ENCODE measurements at places on chromosomes 2 and 18. TPM values are rescaled to one million over a fixed set of nuclear protein-coding genes. Genes with fewer than 3 reads are reported as not detected.
A peak's percentile ranks its signal among the peaks of the same experiment; 100 is the strongest.

GRCh38 chr2:156294945-156295580 lies 37.5 kb downstream of the NR4A2 start:
- H3K27me3 ChIP-seq = no peaks in the 10 kb centered on the region
- DNase-seq = no peak
- H3K4me1 ChIP-seq = peaks cover 3% of the 10 kb centered on the region
- H3K27ac ChIP-seq = no peak overlapping the region
- no peak overlapping the region for H3K4me3 ChIP-seq
- H3K36me3 ChIP-seq = no peaks in the 10 kb centered on the region

- H3K4me3 ChIP-seq = peak overlapping the region; percentile 63
- peaks cover 28% of the 10 kb centered on the region for H3K4me1 ChIP-seq
- DNase-seq = no peak
- no peak overlapping the region for H3K27ac ChIP-seq
- peaks cover 92% of the 10 kb centered on the region for H3K27me3 ChIP-seq
Measured at GRCh38 chr2:72144274-72144631, 3.4 kb downstream of the CYP26B1 start.

DNA sequence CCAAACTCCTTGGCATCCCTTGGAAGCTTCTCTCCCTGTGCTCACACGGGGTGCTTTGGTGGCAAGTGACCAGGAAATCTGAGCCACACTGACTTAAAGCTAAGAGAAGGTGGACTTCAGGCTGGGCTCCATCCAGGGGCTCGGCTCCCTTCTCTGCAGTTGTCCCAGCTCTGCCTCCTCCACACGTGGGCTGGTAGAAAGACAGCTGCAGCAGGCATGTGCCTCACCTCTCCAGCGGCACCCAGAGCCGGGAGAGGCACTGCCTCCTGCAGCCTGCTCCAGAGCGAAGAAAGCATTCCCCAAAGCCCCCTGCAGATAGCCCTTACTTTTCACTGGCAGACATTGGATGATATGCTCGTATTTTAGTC lies 11.3 kb downstream of the KCNF1 start:
- DNase-seq = no peak
- no peak overlapping the region for H3K4me3 ChIP-seq
- H3K27me3 ChIP-seq = peaks cover 21% of the 10 kb centered on the region
- H3K27ac ChIP-seq = no peak overlapping the region
- no peaks in the 10 kb centered on the region for H3K4me1 ChIP-seq

GRCh38 chr2:156505696-156506095 lies 69.5 kb downstream of the GPD2 start:
- H3K4me1 ChIP-seq = no peaks in the 10 kb centered on the region
- H3K27me3 ChIP-seq = no peaks in the 10 kb centered on the region
- no peak for DNase-seq
- H3K4me3 ChIP-seq = no peak overlapping the region
- no peak overlapping the region for H3K27ac ChIP-seq
- H3K36me3 ChIP-seq = no peaks in the 10 kb centered on the region

GRCh38 chr2:144415386-144415785 lies 104.5 kb downstream of the ZEB2 start:
- no peaks in the 10 kb centered on the region for H3K4me1 ChIP-seq
- no peaks in the 10 kb centered on the region for H3K36me3 ChIP-seq
- no peak overlapping the region for H3K27ac ChIP-seq
- H3K27me3 ChIP-seq = no peaks in the 10 kb centered on the region
- H3K4me3 ChIP-seq = no peak overlapping the region

REG3G gene
- not detected for total RNA-seq

LRRFIP1 gene
- total RNA-seq = 22.0 TPM

PROC gene
- 52.1 TPM for total RNA-seq

REG3A gene
- not detected for total RNA-seq

FAM237A gene
- total RNA-seq = not detected

IL36B gene
- not detected for total RNA-seq

- DNase-seq = peak; percentile 42
- no peaks in the 10 kb centered on the region for H3K36me3 ChIP-seq
- H3K4me1 ChIP-seq = no peaks in the 10 kb centered on the region
- H3K4me3 ChIP-seq = no peak within 1 kb of the TSS
- peaks cover 3% of the 10 kb centered on the region for H3K27me3 ChIP-seq
Measured at GRCh38 chr2:223601932-223602666, at the start of gene SCG2. TSS of gene SCG2 (minus strand) at chr2:223602361. CDS start at chr2:223599282, 3,079 bp downstream.

PTPRN gene
- not detected for total RNA-seq

DNA sequence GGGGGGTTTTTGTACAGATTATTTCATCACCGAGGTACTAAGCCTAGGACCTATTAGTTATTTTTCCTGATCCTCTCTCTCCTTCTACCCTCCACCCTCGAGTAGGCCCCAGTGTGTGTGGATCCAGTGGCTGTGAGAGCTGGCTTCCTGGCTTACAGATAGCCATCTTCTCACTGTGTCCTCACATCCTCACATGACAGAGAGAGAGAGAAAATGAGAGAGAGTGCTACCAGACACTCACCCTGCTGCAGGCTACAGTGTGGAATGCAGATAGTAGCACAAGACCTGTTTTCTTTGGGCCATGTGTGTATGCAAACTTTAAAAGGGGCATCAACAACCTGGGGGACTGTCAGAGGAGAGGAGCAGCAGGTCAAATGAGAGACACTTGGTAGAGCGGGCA lies 9.5 kb downstream of the KCNK3 start:
- H3K4me3 ChIP-seq = no peak overlapping the region
- no peak for DNase-seq
- peaks cover 3% of the 10 kb centered on the region for H3K27me3 ChIP-seq
- H3K36me3 ChIP-seq = no peaks in the 10 kb centered on the region
- no peak overlapping the region for H3K27ac ChIP-seq
- no peaks in the 10 kb centered on the region for H3K4me1 ChIP-seq

GRCh38 chr2:190838492-190838910 lies 42.1 kb upstream of the GLS start:
- no peak for DNase-seq
- no peaks in the 10 kb centered on the region for H3K36me3 ChIP-seq
- no peak overlapping the region for H3K4me3 ChIP-seq
- H3K4me1 ChIP-seq = peaks cover 23% of the 10 kb centered on the region
- H3K27ac ChIP-seq = no peak overlapping the region

DNA sequence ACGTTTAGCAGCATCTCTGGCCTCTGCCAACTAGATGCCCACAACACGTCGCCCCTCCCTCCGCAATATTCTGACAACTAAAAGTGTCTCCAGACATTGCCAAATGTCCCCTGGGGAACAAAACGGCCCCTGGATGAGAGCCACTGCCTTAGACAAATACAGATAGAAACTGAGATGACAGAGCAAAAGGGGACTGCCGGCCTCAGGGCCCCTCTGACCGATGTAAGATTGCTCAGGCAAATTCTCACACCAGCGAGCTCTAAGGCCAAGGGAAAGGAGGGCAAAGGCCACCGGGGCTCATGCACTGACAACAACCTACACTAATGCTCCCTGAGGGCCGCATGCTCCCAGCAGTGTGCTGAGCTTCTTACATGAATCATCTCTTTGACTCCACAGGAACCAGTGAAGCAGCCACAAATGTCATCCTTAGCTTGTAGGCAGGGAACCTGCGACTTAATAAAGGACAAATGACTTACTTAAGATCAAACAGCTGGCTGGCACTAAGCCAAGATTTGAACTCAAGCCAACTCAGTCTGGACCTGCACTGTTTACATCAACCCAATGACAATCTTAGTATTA lies 228.5 kb downstream of the TTC32 start:
- peaks cover 16% of the 10 kb centered on the region for H3K27me3 ChIP-seq
- H3K36me3 ChIP-seq = no peaks in the 10 kb centered on the region
- no peak overlapping the region for H3K27ac ChIP-seq

- H3K27ac ChIP-seq = no peak overlapping the region
- no peaks in the 10 kb centered on the region for H3K4me1 ChIP-seq
- H3K36me3 ChIP-seq = no peaks in the 10 kb centered on the region
- DNase-seq = no peak
- H3K27me3 ChIP-seq = no peaks in the 10 kb centered on the region
Measured at GRCh38 chr2:144156736-144157640, 362.9 kb downstream of the ZEB2 start.

GRCh38 chr18:28485210-28485801 lies 308.4 kb upstream of the CDH2 start:
- no peak overlapping the region for H3K27ac ChIP-seq
- no peaks in the 10 kb centered on the region for H3K27me3 ChIP-seq
- H3K4me3 ChIP-seq = no peak overlapping the region

- H3K4me1 ChIP-seq = peaks cover 10% of the 10 kb centered on the region
- no peak overlapping the region for H3K4me3 ChIP-seq
- no peaks in the 10 kb centered on the region for H3K27me3 ChIP-seq
- H3K27ac ChIP-seq = no peak overlapping the region
- DNase-seq = no peak
Measured at GRCh38 chr2:233449081-233449901, 95.0 kb downstream of the DGKD start.

UGT1A10 gene
- 0.10 TPM for total RNA-seq

DNA sequence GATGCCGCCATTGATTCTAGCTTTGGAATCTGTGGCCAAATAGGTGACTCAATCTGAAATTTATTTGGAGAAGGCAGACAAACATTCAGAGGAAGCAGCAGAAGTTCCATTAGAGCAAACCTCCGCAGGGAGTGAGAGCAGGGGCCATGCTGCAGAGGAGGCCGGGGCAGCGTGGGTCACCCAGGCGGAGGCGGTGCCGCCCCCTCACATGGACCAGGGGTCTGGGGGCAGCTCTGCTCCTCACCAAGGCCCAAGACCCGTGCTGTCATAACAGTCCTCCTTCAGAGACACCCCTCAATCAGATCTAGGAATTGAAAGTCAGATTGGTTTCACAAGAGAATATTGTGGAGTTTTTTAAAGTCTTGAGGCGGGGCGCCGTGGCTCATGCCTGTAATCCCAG lies 92.4 kb downstream of the GBX2 start:
- peaks cover 13% of the 10 kb centered on the region for H3K4me1 ChIP-seq
- H3K36me3 ChIP-seq = 0 out of 2 replicates have a peak, but pooled peaks cover 4% of the 10 kb centered on the region
- DNase-seq = peak; percentile 15
- no peak overlapping the region for H3K4me3 ChIP-seq

GRCh38 chr18:59612381-59612780 lies 84.8 kb downstream of the CCBE1 start:
- DNase-seq = no peak
- no peaks in the 10 kb centered on the region for H3K4me1 ChIP-seq
- H3K27me3 ChIP-seq = no peaks in the 10 kb centered on the region

- H3K4me3 ChIP-seq = no peak overlapping the region
- no peak overlapping the region for H3K27ac ChIP-seq
- H3K27me3 ChIP-seq = no peaks in the 10 kb centered on the region
- DNase-seq = no peak
Measured at GRCh38 chr2:57886161-57886786, 160.3 kb upstream of the VRK2 start.

- H3K4me1 ChIP-seq = no peaks in the 10 kb centered on the region
- DNase-seq = peak; percentile 58
- H3K27ac ChIP-seq = no peak overlapping the region
- no peaks in the 10 kb centered on the region for H3K27me3 ChIP-seq
- H3K4me3 ChIP-seq = no peak overlapping the region
Measured at GRCh38 chr2:88903749-88904353, 212.4 kb downstream of the RPIA start.

STAM2 gene
- total RNA-seq = 24.1 TPM
